ENCODE measurements at places on chromosomes 7 and 10.

GRCh38 chr10:36003031-36003600 is 361.0 kb upstream of the FZD8 start:
- DNase-seq = no peak

DNA sequence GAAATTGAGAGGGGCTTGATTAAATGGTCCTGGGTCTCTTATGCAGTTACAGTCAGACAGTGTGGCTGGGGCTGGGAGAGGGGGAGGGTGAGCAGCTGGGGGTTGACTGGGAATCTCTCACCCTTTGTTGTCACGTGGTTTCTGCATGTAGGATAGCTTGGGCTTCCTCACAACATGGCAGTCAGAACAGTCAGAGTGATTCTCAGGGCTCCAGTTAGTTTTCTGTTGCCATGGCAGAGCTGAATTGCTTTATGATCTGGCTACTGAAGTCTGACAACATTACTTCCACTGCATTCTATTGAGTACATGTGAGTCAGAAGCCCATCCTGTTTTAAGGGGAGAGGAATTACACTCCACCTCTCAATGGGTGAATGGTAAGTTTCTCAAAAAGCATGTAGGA is 102.7 kb downstream of the WDR11 start:
- no peak for DNase-seq

GRCh38 chr10:28215930-28216329 is 86.9 kb downstream of the MPP7 start:
- no peak for DNase-seq

- peak; percentile 51 for DNase-seq
Measured at GRCh38 chr10:44948642-44949041, 11.0 kb upstream of the RASSF4 start.

GRCh38 chr7:107998660-107999480 is 4.1 kb downstream of the LAMB1 start:
- no peak for DNase-seq

DNA sequence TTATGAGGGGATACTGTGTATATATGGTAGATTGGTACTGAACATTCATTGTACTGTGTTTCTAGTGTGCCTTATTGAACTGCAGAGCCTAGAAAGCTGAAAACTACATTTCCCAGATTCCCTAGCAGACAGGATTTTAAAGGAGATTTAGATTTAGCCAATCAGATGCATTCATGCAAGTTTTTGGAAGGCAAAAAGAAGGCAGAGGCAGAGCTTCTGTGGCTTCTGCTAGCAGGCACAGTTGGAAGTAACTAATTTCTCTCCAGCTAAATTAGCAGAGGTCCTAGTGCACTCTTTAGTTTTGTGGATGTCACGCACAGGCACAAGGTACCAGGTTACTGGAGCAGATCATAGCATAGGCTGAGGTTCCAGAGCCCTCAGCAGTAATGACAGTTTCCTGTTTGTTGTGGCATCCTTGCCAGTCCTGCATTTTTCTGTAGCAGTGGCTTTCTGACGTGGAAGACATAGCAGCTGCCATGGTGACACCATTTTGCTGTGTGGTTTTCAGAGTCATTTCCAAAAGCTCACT is 83.7 kb upstream of the CCDC71L start:
- no peak for DNase-seq

DNA sequence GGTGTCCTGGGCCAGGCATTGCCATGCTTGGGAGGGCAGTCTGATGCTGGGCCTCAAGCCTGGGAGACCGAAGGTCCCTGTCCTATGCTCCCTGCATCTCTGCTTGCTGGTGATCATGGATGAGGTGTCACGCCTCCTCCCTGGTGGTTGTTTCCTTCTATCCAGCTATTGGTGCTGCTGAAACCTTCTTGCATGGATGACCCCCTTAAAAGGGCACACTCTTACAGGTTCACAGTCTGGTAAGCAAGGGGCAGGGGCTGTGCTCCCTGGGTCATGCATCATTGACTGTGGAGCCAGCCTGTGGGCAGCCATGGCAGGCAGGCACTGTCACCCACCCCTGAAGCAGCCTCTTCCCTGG is 36.8 kb upstream of the SLC29A3 start:
- DNase-seq = no peak

GRCh38 chr10:75126277-75126676 is 14.8 kb downstream of the SAMD8 start:
- no peak for DNase-seq

DNA sequence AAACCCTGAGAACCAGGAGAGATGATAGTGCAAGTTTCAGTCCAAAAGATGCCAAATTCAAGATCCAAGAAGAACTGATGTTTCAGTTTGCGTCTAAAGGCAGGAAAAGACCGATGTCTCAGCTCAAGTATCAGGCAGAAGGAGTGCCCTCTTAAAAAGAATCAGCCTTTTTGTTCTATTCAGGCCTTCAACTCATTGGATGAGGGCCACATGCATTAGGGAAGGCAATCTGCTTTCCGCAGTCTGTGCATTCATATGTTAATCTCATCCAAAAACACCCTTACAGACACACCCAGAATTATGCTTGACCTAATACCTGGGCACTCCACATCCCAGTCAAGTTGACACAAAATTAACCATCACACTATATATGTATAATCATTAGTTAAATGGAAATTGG is 45.2 kb downstream of the DNAJB9 start:
- no peak for DNase-seq

GRCh38 chr10:116667484-116667883 is 46.7 kb downstream of the PNLIPRP2 start:
- no peak for DNase-seq

DNA sequence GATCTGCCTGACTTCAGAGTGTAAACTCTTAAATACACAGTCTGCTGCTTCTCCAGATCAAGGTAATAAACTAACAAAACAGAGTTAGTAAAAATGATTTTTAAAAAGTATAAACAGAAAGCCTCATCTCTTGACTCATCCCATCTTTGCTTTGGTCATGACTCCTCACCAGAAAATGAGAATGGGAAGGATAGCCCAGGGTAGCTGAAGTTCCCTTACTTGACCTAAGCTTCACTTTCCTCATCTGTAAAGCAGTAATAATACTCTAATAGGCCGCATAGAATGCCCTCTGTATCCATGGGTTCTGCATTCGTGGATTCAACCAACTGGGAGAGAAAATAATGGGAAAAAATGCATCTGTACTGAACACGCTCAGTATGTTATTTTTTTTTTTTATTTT is 11.3 kb upstream of the SLC25A28 start:
- no peak for DNase-seq

DNA sequence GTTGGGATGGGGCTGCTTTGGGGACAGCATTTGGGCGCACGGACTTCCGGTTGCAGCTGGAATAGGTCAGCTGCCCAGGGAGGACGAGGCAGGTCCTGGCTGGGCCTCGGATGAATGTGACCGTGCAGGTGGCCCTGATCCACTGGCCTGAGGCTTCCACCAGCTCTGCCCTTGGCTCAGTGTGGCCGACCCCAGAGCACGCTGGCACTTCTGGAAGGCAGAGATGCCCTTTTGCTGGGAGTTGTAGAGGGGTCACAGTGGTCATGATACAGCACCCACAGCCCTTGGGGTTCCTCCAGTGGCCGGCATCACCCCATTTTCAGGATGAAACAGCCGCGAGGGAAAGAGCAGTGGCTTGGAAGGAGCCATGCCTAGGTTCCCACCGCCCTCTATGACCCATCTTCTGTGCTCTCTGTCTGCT is 19.0 kb downstream of the ADCY1 start:
- no peak for DNase-seq

- DNase-seq = no peak
Measured at GRCh38 chr10:30765616-30766015, 136.1 kb upstream of the LYZL2 start.

DNA sequence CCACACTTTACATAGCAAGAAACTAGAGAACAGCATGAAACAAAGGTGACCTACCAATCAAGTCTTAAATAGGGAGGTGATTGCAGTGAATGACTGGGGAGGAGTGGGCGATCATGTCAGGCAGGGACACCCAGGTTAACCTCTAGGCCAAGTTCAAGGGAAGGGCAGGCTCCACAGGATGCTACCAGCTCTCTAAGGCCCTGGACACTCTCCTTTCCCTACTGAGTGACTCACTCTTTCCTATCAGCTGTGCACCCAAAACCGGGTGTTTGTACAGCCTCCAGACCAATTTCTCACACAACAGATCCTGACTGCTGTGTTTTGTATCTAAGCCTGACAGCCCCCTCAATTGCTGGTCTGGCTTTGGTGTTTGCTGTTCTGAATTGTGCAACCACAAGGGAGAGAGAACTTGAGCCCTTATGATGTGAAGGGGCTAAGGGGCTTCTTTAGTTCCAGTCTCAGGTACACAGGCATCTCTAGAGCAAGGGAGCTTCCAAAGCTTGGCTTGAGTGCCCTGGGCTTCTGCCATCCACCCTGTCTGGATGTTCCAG is 107.8 kb downstream of the TBXAS1 start:
- DNase-seq = peak; percentile 61

DNA sequence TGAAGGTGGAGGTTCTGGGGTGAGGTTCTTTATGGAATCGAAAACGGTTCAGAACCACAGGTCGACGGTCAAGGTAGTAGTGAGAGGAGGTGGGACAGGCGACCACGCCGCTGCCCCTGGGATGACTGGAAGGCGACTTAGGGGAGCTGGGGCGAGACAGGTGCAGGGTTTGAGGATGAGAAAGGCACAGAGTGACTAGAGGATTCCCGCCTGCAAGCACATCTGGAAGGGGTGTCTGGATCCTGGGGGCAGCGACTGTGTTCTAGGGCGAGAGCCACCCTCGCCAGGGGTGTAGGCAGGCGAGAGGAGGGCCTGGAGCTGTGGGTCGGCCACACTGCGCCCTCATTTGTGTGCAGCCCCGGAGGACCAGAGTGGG is 468 bp upstream of the IRF5 start:
- no peak for DNase-seq

DNA sequence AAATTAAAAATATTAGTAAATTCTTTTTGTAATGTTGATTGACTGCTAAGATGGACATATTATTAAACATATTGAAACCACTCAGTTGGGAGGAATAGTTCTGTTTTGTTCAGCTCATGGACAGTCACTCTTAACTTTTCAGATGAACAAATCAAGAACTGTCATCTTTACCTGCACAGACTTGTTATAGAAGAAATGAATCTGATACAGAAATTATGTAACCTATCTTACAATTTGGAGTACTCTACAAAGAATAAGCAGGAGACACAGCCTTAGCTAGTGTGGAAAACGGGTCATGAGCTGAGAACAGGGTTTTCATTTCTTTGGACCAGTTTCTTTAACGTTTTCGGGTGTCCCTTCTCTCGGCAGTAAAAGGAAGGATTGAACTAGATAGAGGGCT is 1.2 kb upstream of the ANLN start:
- no peak for DNase-seq

DNA sequence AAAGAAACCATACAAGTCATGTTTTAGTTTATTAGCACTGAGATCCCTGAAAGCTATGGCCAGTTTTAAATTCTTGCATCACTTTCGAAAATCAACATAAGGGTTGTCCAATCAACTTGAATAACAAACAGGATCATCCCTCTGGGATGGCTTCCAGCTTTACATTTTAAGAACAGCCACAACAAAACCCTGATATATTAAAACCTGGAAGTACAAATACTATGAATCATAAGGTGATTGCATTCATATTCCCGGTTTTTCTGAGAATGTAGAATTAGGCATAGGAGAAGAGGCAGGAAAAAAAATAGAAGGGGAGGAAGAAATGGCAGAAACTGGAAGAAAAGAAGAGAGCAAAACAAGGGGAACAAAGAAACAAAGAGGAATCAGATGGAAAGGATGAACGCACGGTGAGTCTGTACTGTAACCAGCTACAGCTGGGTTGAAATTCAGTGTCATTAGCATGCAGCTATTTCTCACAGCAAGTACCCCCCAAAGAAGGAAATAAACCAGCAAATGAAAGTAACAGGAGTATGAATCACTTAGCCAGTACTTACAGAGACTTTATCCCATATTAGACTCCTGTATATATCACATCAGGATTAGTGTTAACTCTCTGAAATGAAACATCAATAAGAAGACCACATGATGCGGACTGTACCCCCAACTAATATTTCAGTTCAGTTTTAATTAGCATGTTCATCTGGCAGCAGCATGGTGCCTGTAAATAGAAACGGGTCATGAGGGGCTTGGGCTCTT is 301.3 kb downstream of the RNLS start:
- DNase-seq = peak; percentile 71

DNA sequence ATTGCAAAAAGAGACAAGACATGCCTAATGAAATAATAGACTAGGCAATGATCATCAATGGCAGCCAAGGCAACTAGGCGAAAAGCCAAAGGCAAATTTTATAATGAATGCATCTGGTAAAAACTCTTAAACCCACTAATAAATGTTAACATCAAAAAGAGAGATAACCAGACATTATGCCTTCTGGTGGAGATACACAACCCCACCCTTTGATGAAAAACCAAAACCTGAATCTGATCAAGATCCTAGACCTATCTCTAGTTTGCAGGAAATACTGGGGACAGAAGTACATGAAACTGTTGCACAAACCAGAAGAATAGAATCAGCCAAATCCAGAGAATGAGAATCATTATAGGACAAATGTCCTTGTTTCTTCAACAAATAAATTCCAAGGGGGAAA is 22.0 kb upstream of the GSAP start:
- no peak for DNase-seq

DNA sequence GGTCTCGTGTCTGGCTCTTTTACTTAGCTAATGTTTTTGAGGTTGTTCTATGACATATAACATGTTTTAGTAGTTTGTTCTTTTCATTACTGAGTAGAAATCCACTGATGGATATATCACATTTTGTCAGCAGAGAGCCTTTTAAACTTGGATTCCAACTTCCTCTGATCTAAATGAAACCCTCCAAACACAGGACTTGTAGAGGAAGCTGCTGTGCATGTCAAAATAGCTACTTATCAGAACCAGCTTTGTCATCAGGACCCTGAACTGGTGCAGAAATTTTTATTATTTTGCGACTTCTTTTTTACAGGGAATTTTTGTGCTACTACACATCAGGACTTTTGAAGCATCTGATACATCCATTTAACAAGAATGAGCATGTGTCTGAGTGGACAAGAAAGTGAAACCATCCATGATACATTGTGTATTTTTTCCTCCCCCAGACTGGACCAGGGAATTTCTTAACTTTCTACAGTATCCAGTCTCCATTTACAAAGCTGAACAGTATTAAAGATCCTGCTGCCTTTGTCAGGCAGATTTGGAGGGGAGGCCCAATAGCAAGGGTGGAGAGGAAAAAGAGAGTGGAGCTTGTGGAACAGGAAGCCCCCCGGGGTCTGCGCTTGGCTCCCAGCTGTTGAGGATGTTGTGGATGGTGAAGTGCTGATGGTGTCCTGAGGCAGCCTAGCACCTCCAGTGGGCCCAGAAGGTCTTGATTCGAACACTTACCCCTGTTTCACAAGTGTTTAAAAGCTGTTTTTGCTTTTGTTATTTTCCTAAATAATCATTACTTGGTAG is 29.3 kb upstream of the MTPAP start:
- DNase-seq = peak; percentile 87

DNA sequence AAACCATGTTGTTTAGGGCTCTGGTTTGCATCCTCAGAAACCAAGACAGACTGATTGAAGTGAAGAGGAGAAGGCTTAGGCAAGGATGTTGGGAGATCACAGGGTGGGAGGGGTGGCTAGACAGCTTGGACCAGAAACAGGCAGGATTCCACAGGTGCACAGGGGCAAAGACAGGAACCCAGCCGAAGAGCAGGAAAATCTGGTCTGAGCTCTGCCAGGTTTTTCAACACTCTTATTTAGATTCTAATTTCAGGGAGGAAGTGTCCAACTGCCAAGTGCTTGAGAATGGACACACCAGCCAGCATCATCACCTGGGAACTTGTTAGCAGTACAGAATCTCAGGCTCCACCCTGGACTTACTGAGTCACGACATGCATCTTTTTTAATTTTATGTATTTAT is 93.8 kb downstream of the MARCHF5 start:
- DNase-seq = no peak

Measured in suppressor macrophage treated with lipopolysaccharide for 1 hour (primary cell).